Stimulated activated naive CD8-positive, alpha-beta T cell treated with anti-CD3 and anti-CD28 coated beads, Interleukin-15, Interleukin-2, amounts not matched to agents 100 U/mL and 50 U/mL, for 24 hours (primary cell): ENCODE measurements at places on chromosomes 7 and 10.

DNA sequence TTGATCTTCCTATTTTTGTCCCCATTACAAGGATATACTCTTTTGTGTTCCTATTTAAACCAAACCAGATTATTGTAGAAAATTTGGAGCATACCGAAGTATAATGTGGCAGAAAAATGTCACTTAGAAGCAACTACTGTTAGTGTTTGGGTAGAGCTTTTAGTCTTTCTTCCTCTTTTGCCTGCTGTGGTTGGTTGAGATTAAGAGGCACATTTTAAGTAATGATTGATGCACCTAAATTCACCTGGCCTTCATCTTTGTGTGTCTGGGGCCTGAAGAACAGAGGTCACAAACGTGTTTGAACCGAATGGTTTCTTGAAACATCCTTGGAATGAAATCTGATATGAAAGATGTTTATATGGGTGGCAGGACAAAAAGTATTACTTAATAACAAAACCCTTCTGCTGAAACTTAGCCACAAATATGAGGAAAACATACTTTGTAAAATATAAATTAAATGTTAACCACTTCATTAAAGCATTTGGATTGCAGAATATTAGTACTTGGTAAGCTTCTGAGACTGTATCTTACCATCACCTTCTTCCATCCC lies 2.6 kb downstream of the BPGM start:
- no peak for DNase-seq

- DNase-seq, result no peak
Observed at GRCh38 chr10:52525761-52526160, 211.7 kb downstream of the DKK1 start.

GRCh38 chr7:111755383-111755782 lies 193.1 kb upstream of the IMMP2L start:
- DNase-seq, result no peak

DNA sequence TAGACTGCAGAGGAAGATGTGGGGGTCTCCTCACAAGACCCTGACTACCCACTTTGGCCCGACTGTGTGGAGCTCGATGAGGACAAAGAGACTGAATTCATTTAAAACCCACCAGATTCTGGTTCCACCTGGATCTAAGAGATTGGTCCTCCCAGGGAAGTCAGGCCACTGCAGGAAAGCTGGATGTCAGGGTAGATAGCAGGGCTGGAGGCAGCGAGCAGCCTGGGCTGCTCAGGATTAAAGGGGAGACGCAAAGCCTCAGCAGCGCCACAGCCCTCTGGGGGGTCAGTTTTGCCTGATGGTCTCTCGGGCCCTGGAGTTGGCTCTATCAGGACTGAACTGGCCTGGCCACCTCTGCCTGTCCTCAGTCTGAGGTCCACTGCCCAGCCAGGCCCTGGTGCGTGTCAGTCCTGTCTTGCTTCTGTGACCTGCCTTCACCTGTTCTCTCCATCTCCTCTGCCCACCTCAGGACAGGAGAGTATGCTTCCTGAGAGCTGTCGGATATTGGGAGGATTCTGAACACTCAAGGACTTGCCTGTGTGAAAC lies 12.2 kb upstream of the KLRG2 start:
- DNase-seq, result no peak

DNA sequence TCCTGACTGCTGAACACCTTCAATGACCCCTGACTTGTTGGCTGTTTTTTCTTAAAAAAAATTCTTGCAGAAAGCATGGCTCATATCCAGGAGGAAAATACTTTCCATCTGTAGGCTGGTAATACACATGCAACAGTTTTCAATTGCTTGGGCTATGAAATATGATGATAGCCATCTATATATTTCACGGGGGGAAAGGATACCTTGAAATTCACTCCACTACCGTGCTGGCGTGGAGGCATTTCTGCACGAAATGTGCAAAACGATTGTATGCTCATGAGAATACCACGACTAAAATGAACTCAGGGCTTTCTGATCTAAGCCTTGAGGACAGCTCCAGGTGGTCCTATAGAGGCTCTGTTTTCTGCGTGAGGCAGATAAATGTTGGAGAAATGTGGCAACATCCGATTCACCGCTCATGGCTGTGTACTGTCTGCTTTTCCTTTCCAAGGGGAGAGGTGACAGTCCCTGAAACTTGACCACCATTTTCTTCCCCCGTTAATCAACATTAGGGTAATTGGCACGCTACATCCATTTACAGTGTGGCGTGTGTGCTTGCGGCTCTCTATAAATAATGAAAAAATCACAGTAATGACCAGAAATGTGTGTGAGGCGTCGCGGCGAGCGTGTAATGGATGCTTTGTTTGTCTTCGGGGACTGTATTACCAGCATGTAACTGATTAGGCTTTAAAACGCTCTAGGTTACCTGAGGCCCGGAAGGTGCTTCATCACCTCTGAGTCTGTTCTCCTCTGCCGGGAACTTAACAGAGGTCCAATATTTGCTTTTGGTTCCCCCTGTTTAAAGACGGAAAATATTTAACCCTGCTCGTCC lies 12.8 kb upstream of the CARD11 start:
- DNase-seq, result no peak

DNA sequence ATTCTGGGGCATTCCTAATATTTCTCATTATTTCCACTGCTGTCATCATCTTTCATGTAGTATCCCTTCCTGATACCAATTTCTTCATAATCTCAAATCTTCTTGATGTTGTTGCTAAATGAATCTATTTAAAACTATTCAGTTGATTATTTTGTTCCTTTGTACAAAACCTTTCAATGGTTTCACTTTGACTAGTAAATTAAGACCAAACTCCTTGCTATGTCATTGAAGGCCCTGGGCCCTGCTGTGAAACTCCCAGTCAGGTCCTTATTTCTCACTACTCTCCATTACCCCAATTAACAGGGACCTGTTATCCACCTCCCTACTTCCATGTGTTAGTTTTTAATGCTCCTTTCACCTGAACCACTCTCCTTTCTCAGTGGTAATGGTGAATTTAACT lies 97.0 kb downstream of the CTTNBP2 start:
- no peak for DNase-seq

- DNase-seq, result no peak
Observed at GRCh38 chr10:69215405-69216171, 4.5 kb upstream of the HKDC1 start.

DNA sequence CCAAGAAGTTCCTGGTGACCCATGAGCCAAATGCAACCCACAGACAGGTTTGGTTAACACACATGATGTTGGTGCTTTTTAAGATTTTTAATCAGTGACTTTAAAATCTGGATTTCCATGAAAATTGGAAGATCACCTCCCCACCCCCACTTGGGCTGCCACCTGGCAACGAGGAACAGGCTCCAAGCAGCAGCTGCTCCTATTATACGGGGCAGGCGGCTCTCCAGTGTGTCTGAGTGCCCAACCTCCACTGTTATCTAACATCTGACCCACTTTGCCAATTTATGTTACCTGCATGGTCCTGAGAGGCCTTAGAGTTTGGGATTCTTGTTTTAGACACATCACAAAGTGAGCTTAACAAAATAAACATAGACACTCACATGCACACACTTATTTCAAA lies 56.4 kb downstream of the SGMS1 start:
- DNase-seq, result no peak

DNA sequence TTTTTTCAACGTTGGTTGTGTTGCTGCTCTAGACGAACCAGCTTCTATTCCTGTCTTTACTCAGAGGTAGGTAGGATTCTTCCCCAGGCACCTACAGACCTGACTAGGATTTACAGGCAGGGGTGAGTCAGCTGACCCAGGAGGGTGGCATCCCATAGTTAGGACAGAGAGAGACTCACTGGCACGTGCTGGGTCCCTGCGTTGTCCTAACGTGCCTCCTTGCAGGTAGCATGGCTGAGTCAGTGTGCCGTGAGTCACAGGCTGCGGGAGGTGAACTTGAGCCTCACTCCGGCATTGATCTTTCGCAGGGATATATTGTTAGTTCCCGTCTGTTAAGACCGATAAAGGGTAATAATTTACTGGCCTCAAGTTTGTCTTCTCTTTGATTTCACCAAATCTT lies 96.5 kb downstream of the PFKFB3 start:
- DNase-seq, result no peak

DNA sequence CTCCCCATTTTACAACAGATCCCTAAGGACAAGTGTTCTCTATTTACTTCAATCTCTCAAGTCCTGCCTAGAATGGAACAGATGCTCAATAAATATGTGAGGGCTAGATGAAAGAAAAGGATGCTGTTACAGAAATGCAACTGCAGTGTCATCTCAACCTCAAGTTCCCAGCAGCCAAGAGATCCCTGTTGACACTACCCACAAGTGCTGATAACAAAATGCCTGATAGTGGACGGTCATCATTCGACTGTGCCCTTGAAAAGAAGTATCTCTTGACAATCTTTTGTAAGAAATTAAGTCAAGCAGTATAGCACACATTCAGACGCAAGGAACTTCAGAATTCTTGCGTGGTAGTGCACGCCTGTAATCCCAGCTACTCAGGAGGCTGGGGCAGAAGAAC lies 133.2 kb downstream of the PARD3 start:
- no peak for DNase-seq

GRCh38 chr10:50325449-50326171 lies 74.3 kb upstream of the ASAH2 start:
- no peak for DNase-seq

GRCh38 chr7:39085590-39086049 lies 107.9 kb downstream of the POU6F2 start:
- DNase-seq, result no peak

GRCh38 chr7:74379938-74380337 lies 73.8 kb upstream of the GTF2IRD1 start:
- no peak for DNase-seq

- no peak for DNase-seq
Observed at GRCh38 chr10:132913559-132914115, 28.7 kb downstream of the CFAP46 start.

DNA sequence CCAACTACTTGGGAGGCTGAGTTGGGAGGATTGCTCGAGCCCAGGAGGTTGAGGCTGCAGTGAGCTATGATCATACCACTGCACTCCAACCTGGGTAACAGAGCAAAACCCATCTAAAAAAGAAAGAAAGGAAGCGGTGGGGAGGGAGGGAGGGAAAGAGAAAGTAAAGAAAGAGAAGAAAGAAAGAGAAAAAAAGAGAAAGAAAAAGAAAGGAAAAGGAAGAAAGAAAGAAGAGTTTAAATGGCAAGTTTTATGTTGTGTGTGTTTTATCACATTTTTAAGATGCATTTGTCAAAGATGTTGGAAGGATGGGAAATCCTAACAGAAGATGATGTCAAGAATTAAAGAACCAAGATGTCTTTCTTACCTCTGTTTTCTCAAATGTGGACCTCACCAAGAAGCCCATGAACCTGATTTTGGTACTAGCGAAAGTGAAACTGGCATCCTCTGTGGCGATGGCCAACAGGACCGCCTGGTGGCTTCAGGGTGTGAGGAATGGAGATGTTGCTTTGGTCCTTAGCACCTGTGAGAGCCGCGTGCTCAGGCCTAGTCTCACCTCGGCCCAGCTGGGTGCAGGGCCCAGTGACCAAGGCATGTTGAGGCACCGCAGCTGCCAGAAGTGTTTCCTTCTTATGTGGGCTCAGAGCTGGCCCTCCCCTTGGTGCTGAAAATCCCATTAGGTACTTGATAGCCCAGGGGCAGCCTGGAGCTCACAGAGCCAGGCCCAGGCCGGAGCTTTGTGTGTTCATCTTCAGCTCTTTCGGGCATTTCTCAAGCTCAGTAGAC lies 9.8 kb downstream of the UCMA start:
- DNase-seq, result no peak

DNA sequence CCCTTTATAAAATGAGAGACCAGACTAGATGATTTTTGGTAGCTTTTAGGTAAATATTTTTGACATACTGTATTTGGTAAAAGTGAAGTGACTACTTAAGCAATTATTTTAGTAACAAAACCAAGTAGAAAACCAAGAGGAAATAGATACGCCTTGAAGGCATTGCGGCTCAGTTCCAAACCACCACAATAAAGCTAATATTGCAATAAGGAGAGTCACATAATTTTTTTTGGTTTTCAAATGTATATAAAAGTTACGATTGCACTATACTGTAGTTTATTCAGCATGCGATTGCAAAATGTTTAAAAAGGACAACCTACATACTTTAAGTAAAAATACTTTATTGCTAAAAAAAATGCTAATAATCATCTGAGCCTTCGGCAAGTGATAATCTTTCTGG lies 581.7 kb upstream of the POT1 start:
- DNase-seq, result no peak

DNA sequence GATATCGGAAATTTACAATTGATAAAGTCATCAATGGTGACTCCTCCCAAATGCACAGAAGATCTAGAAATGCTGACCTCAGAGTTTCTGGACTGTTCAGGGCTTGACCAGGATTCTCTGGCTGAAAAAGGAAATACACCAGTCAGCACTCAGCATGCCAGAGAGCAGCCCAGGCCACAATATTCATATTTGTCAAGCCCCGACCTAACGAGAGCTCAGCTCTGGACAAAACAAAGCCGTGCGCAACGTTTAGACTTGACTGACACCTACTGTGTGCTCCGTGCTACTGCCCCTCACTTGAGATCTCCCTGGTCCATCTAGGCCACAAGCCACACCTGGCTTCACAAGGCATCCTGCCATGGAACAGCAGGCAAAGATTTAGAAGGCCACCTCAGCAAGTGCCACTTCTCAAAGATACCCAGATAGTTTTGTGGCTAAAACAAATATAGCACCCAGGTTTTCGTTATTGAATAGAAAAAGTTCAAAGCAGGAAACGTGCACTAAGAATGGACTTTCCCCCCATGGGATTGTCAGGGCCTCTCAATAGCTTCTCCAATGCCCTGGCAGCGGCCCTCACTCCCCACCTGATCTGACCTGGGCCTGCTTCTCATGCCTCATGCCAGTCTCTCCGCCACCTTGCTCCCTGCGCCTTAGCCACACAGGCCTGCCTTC lies 218.3 kb downstream of the FAM107B start:
- DNase-seq, result no peak
